ENCODE measurements at places on chromosomes 7 and 10. TPM values are rescaled to one million over a fixed set of nuclear protein-coding genes. Genes with fewer than 3 reads are reported as not detected.

DNA sequence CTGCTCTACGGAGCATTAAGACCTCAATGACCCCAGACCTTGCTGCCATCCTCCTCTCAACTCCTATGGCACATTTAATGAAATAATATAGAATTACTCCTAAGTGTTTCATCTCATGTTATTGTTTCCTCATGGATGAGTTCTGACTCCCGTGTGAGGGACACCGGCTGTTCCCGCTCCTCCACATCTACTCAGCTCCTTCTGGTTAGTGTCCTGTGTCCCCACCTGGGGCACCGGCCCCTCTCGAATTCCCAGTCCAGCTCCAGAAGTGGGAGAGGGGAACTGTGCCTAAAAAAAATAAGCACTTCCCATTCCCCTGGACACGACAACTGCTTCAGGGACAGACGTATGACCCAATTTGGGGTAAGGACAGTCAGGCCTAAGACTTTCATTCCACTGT, 58.3 kb downstream of the PIP4K2A start:
- no peak for DNase-seq

DNA sequence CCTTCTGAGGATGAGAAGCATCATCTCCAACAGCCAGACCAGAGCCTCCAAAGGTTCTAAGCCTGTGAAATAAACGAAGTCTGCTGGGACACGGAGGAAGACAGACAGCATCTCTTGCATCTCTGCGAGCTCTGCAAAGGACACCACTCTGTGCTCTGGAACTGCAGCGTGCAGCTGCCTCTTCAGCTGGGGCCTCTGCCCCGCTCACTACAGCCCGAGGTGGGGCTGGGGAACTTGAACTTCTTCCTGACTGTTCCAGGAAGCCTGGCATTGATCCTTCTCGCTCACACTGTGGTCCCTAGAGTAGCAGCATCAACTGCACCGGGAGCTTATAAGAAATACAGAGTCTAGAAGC, 163.3 kb downstream of the USP6NL start:
- DNase-seq, result no peak

DNA sequence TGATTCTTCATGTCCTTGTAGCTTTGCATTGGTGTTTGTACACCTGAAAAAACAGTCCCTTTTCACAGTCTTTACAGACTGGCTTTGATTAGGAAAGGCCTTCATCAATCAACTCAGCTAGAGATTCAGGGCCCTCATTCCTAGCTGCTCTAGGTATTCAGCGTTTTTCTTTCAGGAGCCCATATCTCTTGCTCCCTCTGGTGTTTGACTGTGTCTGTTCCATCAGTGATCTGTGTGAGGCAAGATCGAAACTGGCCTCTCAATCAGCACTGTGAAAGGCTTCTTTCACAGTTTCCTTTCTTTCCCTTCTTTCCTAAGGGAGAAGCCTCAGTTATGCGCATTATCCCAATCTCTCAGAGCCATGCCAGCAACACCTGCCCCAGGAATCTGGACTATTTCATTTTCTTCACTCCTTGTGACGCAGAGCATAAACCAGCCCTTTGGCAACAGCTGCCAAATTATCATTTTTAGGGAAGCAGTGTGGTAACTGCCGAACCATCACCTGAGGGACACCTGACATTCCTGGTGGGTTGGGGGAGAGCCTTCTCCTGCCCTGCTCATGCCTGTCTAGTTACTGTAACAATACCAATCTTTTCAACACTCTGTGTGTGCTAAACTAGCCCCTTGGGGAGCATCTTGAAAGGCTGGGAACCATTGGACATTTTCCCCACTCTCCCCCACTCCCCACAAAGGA, 75.7 kb upstream of the CCDC71L start:
- DNase-seq, result no peak

- DNase-seq, result no peak
These were observed 28.4 kb downstream of the JMJD1C start for GRCh38 chr10:63437116-63437949.

Gene BLNK
- polyA plus RNA-seq, result 1.9 TPM

Gene TAC1
- polyA plus RNA-seq, result 0.91 TPM

- DNase-seq, result no peak
These were observed 225.6 kb upstream of the IGFBP3 start for GRCh38 chr7:46146454-46147255.

DNA sequence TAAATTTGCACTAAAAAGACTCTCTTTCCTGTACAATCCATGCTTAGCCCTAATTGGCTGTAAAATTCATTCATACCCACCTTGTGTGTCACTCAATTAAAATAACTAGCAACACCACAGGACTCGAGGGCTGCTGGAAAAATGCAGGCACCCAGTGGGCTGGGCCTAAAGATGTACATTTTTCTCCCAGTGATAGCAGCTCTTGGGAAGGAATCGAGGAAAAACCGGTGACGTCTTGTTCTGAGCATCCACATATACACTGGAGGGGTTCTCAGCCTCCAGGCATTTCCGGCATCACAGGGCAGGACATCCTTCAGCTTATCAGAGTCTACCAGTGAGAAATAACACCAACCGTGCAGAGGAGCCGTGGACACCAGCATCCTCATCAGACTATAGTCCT, 85.8 kb upstream of the PITRM1 start:
- no peak for DNase-seq

Gene PPP1R17
- not detected for polyA plus RNA-seq

GRCh38 chr10:128059982-128060293, 66.3 kb downstream of the MKI67 start:
- no peak for DNase-seq

Gene CYP2C19
- 0.06 TPM for polyA plus RNA-seq

GRCh38 chr10:58316874-58317273, 17.9 kb upstream of the UBE2D1 start:
- DNase-seq, result no peak

GRCh38 chr7:107579554-107579884, 527 bp upstream of the BCAP29 start:
- DNase-seq, result no peak

GRCh38 chr10:58066126-58066525, 201.6 kb downstream of the IPMK start:
- no peak for DNase-seq

- no peak for DNase-seq
These were observed 330.2 kb upstream of the FZD1 start for GRCh38 chr7:90933984-90934383.

DNA sequence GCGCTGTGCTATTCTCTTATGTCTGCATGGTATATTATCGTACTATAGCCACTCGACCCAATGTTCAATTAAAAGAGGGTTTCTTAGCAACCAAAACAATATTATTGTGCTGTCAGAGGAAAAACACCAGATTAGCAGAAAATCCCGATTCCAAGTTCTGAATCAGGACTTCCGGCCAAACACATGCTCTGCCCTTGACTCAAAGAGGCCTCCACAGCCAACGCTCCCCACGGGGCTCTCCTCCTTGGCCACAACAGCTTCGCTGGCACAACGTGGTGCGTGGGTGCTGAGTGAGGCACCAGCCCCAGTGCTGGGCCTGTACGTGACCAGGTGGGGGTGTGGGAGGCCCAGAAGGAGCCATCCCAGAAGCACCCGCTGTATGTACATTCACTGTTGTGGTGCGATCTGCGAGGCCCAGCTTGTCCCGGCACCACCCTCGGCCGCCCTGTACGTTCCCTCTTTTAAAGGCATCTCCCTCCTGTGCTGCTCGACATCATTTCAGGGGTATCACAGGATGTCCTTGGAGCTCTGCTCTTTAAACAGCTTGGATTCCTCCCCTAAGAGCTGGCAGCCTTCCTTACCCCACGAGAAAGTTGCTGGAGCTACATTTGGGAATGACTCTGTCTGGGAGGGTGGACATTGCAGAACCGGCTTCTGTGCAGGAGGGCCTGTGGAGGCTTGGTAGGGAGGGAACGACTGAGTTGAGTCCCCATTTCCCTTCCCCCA, 736.2 kb downstream of the PARD3 start:
- no peak for DNase-seq

Gene ASB13
- polyA plus RNA-seq, result 32.4 TPM

DNA sequence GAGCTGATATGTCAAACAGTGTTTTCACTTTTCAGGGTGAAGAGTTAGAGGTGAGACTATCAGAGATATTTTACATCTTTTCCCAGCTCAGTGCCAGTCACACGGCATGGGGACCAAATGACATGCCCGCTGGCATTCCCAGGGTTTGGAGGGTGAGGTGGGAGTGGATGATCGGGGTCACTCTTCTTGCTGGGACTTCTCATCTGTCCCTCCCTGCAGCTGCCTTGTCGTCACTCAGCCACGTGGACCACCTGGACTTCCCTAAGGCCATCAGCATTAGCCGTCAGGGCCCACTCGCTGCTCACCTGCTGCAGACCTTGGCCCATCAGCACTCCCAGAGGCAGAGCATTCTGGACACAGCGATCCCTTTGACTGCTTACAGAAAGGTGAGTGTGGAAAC, 301.8 kb downstream of the DNAJB6 start:
- DNase-seq, result no peak

GRCh38 chr10:23344241-23344841, at the start of gene C10orf67:
TSS of gene C10orf67 (minus strand) at chr10:23344797. CDS start at chr10:23344774, 23 bp downstream.
- no peak for DNase-seq

Gene TEX47
- polyA plus RNA-seq, result not detected

DNA sequence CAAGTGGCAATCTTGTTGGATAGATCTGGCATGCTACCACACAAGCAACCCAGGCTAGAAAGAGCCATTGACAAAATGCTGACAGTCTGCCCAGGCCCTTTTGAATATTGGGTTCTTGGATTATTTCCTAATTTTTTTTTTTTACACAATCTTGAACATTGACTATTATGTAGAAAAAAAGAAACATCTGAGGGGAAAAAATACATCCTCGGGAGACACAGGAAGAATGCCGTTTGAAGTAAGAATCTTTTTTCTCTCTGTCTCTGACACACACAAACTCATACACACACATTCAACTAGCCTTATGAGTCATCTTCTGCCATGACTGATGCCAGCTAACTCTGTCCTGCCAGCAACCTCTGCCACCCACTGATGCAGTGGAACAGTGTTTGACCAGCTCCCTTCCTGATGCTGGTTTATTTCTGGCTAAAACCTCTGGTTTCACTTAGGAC, 47.2 kb downstream of the SORBS1 start:
- DNase-seq, result no peak

- DNase-seq, result peak; percentile 59
These were observed 93.8 kb downstream of the WDR37 start for GRCh38 chr10:1149793-1150637.

Gene ZNF25
- 14.3 TPM for polyA plus RNA-seq

- DNase-seq, result peak; percentile 28
These were observed 336.9 kb upstream of the NPSR1 start for GRCh38 chr7:34320926-34321661.

DNA sequence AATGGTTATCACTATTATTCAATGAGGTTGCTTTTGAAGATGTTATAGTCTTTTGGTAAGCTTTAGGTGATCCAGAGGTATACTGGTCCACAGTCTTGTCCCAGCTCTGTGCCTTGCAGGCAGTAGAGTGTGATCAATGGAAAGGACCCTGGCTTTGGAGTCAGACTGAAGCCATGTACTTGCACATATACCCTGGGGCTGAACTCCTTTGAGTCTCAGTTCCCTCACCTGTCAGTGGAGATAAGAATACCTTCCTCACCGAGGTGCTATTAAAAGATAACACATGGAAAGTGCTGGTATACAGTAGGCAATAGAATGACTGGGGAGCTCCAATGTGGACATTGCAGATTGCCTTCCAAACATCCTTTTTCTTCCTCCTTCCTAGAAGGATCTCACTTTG, 16.0 kb upstream of the PDLIM1 start:
- DNase-seq, result no peak

DNA sequence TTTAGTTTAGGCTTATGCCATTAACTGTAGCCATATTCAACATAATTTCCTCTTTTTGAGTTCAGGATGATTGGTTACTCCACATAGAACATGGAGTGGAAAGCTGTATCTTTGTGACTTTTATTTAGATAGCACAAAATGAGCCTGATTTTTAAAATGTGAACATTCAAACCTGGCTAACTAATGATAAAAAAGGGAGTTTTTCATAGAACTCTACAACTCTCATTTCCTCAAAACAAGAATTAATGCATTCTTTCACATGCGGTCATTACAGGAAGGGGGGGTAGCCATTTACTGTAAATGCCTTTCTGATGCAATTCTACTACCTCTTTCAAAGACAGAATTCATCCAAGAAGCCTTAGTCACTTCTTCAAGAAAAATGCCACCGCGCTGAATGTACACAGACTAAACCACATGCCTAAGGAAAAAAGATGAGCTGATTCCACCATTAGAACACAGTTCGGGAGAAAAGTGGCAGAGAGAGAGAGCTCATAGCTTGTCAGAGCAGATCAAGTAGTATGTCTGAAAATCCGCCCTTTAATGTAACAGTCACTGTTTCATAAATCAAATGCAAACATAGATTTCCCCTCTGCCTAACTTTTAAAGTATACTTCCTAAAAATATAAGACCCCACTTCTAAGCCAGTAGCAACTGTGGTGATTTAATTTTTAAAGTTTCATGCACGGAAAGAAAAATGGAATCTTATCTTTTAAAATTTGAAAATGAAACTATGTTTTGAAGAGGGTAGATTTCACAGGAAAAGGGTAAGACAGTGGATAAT, 226.4 kb upstream of the KLF14 start:
- no peak for DNase-seq

Gene VGF
- polyA plus RNA-seq, result 0.18 TPM

DNA sequence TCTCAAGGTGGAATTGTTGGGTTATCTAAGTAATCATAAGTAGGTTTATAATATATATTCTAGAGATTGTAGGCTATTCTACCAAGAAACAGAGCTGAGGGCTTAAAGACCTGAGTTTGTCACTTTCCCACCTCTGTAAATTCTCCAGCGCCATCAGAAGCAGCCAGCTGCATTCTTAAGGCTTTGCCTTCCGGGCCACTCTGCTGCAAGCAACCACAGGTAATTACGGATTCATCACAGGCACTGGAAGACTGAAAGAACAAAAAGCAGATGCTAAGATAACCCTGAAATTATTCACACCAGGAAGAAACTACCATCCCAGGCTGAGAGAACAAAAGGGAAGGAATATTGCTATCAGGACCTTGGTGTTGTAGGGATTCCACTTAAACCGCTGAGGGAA, 137.8 kb upstream of the JCAD start:
- no peak for DNase-seq

Gene KNDC1
- 0.47 TPM for polyA plus RNA-seq

GRCh38 chr7:45578022-45578421, 3.9 kb downstream of the ADCY1 start:
- no peak for DNase-seq

Gene PVRIG
- 0.77 TPM for polyA plus RNA-seq

Gene URGCP
- polyA plus RNA-seq, result 26.2 TPM

DNA sequence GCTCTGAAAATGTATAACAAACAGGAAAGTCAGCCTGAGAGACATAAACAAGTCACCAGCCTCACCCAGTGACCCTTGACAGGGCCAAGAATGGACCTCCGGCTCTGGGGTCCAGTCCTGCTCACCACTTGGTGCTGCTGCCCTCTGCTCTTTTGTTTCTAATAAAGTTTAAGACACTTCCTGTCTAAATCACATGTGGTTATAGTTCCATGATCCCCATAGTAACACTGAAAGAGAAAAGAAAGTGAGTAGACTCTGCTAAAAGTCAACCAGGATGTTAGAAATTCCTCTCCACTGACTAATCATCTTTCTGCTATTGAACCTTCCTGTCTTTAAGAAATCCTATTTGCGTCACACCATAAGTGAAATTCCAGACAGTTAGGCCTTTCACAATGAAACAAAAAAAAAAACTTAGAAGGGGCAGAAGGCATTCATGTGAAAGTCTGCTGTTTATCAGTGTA, 179.2 kb upstream of the BET1 start:
- DNase-seq, result peak; percentile 29
